ENCODE measurements at places on chromosomes 4 and X.

DNA sequence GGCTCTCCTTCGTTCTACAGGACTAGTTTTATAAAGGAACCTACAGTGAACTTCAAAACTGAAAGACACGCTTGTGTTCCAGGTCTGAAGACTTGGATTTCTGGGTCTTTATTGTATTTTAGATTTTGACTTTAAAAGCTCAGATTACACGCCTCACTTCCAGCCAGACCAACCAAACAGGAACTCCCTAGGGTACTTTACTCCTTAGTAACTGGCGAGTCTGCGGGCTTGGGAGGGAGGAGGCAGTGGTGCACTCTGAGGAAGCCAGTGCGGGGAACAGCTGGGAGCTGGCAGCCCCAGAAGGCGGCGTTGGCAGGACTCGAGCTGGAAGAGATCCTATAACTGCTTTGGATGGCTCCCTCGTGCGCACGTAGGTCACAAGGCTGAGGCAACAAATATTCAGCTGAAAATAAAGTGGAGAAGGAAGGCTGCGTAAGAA, 391 bp upstream of the PHKA1 start:
- no peak for DNase-seq

DNA sequence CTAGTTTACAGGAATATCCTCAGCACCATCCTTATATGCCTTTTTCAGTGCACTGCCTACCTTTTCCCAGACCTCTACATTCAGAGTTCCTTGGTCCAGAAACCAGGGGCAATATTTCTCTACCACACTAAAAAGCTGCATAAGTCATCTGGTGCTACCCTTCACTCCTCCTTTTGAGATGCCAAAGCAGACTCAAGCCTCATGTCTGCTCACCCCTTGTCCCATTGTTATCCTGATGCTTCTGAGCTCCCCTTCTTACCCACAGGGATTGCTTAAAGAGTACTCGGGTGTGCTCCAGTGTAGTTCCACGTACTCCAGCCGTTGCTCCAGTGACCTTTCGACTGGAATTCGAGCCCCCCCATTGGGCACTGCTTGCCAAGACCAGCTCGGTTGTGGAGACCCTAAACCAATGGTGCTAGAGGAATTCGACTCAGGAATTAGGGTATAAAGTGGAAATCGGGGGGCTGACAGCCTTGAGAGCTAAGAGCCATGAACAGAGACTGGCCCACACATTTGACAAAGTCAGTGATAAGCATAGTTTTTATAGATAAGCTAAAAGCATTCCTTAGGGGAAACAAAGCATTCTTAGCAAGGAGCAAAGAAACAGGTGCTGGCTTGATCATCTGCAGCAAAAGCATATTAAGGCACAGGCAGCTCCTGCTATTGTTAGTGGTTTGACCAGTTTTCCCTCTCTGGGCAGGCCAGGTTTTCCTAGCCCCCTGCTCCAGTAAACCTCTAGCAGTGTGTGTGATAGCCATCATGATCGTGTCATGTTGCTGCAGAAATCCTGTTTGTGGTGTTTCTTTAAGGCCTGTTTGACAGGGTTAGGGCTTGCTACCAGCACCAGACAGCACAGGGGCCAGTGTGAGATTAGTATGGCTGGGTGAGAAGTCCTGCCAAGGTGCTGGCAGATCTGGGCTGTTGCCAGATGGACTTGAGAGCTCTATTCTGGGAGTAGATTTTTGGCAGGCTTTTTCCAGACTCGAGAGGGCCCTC, 57.5 kb upstream of the WDR1 start:
- DNase-seq, result no peak

- no peak for DNase-seq
Measured at GRCh38 chr4:90357117-90357710, 230.0 kb downstream of the CCSER1 start.

DNA sequence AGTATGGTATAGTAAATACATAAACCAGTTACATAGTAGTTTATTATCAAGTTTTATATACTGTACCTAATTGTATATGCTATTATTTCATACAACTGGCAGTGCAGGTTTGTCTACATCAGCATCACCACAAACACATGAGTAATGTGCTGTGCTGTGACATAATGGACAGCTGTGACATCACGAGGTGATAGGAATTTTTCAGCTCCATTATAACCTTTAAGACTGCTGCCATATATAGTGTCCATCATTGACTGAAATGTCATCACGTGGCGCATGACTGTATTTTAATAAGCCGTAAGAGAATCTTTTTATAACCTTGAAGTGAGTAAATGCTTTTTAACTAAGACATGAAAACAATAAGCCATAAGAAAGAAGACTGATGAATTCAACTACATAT, 44.8 kb upstream of the ANK2 start:
- no peak for DNase-seq

DNA sequence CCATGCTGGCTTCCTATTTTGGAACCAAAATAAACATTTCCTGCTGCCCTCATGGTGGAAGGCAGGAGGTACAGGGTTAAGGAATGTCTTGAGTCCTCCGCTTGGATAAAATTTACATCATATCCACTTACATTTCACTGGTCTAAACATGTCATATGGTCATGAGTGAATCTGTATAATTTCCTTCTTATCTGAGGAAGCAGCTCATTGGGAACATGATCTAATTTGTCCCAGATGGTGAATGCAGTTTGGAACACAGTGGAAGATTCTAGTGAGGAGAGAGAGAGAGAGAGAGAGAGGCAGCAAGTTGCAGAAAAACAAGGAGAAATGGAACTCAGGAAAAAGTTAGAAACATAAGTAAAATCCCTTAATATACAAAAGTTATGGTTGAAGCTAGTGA, 46.8 kb downstream of the MXRA5 start:
- no peak for DNase-seq

DNA sequence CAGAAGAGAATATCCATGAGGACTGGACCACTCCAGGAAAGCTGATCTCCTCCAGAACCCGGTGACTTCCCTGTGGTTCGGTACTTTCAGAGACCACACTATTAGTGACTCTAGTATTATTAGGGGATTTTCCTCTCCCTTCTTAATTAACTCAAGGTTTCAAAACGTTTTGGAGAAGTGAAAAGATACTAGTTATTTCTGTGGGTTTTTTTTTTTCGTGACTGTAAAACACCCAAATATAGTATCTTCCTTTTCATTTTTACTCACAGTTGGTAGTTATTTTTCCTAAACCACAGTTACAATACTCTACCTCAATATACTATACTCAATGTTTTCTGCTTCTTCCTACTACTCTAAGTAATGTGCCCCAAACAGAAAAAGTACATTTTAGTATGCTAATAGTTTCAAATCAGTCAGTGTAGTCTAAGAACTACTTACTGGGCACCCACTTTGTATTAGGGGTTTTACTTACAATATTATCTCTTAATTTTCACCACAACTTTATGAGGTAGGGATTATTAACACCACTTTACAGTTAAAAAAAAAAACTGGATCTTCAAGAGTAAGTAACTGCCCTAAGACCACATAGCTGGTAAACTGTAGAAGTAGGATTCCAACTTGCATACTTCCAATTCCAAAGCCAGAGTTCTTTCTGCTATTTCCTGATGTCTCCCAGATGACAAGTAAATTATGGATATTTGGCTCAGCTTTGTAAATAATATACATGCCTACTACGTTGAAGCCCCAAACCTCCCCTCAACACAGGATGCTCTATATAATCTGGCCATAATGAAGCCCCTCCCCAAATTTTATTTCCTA, 45.0 kb downstream of the SLC9A7 start:
- DNase-seq, result no peak

GRCh38 chr4:87704001-87704400, 53.9 kb downstream of the DMP1 start:
- no peak for DNase-seq

DNA sequence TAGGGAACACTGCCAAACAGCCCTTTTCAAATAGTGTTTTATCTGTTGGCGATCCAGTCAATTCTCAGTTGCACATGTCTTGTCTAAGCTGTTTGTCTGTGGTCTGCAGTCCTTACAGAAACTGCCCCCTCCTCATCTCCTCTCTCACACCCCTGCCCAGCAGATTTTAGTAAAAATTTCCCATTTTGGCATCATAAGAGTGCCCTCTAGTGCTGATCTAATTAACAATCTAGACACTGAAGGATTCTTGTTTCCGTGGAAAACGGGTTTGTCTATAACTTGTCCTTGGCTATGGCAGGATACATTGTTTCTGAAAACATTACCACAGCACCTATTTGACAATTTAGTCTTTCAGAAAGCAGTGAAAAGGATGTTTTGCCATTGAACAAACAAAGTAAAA, 227.2 kb upstream of the MBNL3 start:
- no peak for DNase-seq

- DNase-seq, result no peak
Measured at GRCh38 chrX:17494216-17494615, 119.2 kb downstream of the NHS start.

DNA sequence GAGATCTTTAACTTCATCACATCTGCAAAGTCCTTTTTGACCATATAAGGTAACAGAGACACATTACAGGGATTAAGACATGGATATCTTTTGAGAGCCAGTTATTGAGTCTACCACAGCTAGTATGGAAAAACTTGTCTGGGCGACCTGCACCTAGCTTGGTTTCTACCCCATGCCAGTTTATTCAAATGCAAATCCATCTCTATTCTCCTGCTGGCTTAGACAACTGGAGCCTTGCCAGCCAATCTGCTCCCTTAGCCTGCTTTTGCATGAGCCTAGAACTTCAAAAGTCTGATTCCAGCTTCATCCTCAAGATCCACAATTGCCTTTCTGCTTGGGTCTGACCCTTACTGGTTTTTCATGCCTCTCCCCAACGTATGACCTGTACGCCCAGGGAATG, 212.0 kb upstream of the AFF2 start:
- no peak for DNase-seq

- DNase-seq, result no peak
Measured at GRCh38 chr4:2408401-2408958, 10.0 kb downstream of the ZFYVE28 start.

- no peak for DNase-seq
Measured at GRCh38 chr4:113979905-113980615, 613 bp upstream of the ARSJ start.

DNA sequence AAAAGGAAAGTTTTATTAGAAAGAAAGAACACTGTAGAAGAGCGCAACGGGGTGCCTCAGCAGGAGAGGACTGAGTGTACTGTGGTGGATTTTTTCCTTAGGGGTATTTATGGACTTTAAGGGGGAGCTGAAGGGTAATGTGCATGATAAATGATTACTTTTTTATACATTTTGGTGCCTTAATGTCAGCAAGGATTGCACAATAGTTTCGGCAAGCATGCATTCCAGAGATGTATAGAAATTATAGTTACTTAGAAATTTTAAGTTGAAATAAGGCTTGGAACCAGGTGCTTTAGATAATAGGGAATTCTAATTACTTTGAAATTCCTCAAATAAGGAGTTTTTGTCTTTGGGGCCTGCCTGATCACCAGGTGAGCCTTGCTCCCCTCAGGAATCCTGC, 30.5 kb upstream of the SERPINA7 start:
- DNase-seq, result no peak

DNA sequence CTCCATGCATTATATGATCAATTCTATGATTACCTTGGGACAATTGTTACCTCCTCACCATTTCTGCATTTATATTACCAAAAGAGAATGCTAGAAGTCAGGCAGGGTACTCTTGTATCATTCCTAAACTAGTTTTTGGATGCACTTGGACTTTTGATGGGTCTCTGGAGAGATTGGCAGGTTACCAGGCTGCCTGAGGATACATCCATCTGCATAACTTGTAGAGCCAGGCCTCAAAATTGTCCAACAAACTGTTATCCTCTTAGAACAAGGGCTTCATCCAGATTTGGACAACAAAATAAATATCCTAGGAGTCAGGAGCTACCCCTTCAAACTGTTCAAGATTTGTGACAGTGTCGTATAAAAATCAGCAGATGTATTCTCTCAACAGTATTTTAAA, 326.1 kb downstream of the IL15 start:
- no peak for DNase-seq

DNA sequence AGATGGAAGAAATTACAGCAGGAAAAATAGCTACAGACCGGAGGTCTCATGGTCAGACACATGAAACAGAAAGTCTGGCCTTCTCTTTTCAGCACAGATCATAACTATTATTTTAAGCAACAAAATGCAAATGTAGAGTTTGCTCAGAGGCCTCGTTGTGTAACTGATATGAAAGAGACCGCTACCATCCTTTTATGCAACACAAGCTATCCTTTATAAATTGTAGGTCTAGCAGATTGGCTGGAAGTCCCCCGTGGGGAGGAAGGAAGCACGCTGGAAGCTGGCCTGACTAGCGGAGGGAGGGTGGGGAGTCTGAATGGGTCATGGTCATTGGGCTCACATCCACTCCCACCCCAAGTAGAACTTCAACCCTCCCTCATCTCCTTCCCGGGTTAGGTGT, 27.7 kb downstream of the DMP1 start:
- no peak for DNase-seq

GRCh38 chr4:2251073-2251794, 9.3 kb upstream of the HAUS3 start:
- DNase-seq, result no peak

GRCh38 chr4:64713256-64713840, 304.1 kb upstream of the TECRL start:
- DNase-seq, result no peak

DNA sequence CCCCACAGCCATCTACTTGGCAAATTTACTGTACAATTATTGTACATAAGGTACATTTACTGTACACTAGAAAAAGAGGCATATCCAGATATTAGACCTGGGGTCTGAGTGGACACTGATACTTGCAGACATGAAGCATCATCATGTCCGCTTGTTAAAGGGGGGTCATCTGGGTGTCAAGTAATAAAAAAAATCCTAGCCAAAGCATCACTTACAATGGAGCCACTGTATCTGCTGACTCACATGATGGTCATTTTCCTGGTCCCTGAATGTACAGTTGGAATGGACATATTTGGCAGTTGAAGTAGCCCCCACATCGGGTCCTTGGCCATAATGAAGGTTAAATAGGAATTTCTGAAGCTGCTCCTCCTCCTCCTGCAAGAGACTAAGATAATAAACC, 228.8 kb downstream of the THOC2 start:
- DNase-seq, result no peak

- DNase-seq, result no peak
Measured at GRCh38 chr4:80434238-80434637, 98.7 kb downstream of the CFAP299 start.

GRCh38 chr4:4735870-4736269, 123.6 kb upstream of the MSX1 start:
- no peak for DNase-seq

Data from stimulated activated CD4-positive, alpha-beta T cell treated with anti-CD3 and anti-CD28 coated beads, Interleukin-4, amount 100 ng/mL, for 24 hours (primary cell).